ENCODE measurements at places on chromosomes 1 and 21.

- DNase-seq, result no peak
Observed at GRCh38 chr1:156796340-156797097, 20.1 kb downstream of the SH2D2A start.

- no peak for DNase-seq
Observed at GRCh38 chr1:96292141-96292540, 429.4 kb upstream of the PTBP2 start.

DNA sequence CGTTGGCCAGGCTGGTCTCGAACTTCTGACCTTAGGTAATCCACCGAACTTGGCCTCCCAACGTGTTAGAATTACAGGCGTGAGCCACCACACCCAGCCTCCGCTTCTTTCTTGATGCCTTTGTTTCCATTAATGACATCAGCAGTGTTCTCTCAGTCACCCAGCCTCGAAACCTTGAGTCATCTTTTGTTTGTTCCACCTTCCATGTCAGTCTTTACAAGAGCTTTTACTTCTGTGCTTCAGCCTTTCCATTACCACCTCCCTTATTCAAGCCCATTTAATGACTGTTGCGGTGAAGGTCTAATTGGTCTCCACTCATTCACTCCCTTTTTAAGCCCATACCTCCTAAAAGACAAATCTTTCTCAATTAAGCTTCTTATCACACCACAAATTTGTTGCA, 146.6 kb upstream of the ADGRL2 start:
- no peak for DNase-seq

GRCh38 chr1:163824006-163824405, 502.3 kb downstream of the NUF2 start:
- DNase-seq, result peak; percentile 79

DNA sequence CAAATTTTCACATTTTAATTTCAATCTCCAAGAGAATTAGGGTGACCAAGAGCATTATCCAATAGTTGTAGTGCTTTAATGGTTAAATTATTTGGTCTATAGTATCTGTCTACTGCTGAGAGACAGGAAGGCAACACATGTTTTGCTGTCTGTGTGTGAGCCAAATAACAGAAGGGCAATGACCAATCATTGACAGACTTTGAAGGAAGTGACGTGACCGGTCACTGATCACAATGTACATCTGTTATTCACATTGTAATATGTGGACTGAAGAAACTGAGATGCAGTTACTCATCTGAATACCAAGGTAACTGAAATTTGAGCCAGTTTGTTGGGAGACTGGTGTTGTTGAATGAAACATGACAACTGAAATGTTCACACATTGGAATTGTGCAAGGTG, 196.7 kb downstream of the LRRC40 start:
- no peak for DNase-seq

- DNase-seq, result no peak
Observed at GRCh38 chr1:235244974-235245592, 82.9 kb downstream of the ARID4B start.

- no peak for DNase-seq
Observed at GRCh38 chr1:231376875-231377549, 38.9 kb downstream of the SPRTN start.

DNA sequence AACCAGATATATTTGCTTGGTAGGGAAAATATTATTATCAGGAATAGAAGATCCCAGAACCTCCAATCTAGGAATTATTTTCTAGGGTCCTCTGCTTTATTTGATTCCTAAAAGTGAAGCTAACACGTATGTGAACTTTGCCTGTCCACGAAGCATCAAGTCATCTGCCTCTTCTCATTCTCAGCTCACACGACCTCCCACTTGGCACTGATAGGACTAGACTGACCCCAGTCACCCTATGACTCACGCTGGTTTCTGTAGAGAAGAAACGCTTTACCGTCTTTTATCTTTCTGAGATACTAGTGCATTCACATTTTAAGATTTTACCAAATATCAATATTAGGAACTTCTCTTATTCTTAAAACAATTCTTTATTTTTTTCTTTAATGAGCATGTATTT, 2.0 kb upstream of the KRTAP19-7 start:
- DNase-seq, result no peak
